ENCODE measurements at places on chromosomes 12 and 14.

DNA sequence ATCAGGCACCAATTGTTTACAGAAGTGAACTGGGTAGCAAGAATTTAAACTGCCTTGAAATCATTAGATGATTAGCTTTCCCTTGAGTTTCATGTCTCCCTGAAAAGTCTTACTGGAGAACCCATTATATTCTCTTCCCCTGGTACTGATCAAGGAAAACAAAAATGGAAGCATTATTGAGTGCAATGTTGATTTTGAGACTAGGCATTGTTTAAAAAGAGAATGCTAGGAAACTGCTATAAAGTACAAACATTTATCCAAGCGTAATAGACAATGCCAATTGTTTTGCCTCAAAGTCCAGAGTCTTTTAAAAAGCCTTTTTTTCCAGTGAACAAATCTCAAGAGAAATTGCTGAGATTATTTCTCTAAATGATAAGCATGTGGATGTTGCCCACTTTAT, 197.0 kb downstream of the CCER1 start:
- DNase-seq, result no peak

DNA sequence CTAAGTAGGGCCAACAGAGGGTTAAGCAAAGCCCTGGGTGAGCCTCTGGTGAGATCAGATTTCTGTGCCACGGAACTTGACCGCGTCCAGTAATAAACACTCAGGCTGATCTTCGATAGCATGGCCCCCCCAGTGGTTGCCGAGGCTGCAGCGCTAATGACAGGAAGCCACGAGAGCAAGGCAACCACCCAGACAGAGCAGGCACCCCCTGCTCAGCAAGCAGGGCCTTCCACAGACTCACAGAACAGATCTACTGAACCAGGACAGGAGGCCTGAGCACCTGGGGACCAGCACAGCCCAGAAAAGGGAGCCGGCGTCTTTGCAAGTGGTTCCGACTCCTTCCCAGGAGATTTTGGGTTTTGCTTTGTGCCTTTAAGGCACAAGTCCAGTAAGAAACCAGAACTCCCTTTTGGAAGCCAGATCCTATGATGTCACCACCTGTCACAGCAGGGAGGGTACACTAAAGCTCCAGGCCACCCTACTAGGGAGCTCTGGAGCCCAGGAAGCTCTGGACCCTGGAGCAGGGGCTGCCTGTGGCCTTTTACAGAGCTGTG, 42.3 kb downstream of the BCL11B start:
- DNase-seq, result no peak

GRCh38 chr14:64289571-64289970, 4.6 kb downstream of the ESR2 start:
- no peak for DNase-seq

DNA sequence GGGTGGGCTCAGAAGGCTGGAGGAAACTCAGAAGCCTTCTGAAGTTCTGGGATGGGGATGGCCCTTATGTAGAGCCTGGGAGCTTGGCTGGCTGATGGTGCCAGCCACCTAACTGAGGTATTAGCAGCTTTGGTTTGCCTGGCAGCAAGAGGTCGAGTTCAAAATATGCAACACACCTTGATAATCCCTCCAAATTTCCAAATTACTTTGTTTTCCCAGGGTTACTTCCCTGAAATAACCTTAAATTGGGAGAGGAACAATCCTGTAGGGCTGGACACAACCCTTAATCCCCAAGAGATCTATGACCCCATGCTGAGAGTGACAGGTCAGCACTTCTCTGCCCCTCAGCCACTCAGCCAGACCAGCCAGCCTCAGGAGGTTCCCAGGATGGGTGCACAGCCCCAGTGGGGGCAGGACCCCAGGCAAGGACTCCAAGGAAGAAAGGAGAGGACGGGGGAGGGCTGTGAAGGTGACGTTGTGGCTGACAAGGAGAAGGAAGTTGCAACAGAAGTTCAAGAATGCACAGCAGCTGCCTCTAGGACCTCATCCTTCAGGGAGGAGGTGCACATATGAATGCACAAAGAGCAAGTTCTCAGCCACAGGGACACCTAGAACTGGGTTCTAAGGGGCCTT, 18.6 kb upstream of the KRT77 start:
- no peak for DNase-seq

DNA sequence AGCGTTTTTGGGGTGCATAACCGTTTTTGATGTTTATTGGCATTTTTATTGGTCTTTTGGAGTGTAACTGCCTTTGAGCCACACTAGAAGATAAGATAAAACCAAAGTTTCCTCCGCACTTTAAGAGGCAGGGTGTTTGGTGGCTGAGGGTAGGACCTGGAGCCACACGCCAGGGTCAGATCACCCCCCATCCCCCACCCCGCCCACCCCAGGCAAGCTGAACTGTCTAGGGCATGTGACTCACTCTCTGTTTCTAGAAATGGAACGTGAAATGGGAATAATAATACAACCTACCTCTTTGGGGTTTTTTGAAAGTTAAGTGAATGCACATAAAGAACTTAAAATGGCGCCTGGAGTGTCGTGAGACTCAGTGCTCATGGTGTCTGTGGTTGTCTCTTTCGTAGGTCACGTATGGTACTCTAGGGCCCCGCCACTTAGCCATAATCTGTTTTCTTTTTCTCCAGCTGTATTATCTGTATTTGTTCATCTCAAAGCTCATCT, 56.0 kb downstream of the PPP2R5C start:
- no peak for DNase-seq

DNA sequence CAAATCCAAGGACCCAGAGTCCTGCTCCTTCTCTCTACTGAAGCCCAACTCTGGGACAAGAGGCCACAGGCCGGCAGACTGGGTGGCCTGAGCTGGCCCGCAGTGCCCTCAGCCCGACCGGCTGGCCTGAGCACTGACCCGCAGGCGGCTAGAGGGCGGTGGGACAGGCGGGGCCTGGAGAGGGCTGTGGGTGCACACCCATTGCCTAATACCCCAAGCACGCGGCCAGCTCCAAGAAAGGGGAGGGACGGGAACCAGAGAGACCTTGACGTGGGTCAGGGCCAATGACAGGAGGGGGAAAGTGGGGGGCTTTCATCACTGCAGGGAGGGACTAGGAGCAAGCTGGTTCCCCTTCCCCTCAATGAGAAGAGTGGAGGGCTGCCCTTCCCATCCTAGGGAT, 2.0 kb upstream of the WNT10B start:
- DNase-seq, result no peak

GRCh38 chr12:55670276-55670675, 33.6 kb downstream of the OR10P1 start:
- DNase-seq, result no peak

DNA sequence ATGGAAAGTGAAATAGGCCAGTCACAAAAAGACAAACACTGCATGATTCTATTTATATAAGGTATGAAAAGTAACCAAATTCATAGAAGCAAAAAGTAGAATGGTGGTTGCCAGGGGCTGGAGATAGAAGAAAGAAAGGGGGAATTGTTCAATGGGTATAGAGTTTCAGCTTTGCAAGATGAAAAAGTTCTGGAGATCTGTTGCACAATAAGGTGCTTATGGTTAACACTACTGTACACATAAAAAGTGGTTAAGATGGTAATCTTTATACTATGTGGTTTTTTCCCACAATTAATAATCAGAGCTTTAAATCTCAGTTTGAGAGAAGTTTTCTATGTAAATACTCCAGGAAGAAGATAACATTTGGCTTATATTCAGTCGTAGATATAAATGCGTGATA, 73.4 kb downstream of the SLC38A4 start:
- DNase-seq, result no peak
